Fibroblast of skin of right biceps (primary cell): ENCODE measurements at places on chromosomes 16 and 17.

DNA sequence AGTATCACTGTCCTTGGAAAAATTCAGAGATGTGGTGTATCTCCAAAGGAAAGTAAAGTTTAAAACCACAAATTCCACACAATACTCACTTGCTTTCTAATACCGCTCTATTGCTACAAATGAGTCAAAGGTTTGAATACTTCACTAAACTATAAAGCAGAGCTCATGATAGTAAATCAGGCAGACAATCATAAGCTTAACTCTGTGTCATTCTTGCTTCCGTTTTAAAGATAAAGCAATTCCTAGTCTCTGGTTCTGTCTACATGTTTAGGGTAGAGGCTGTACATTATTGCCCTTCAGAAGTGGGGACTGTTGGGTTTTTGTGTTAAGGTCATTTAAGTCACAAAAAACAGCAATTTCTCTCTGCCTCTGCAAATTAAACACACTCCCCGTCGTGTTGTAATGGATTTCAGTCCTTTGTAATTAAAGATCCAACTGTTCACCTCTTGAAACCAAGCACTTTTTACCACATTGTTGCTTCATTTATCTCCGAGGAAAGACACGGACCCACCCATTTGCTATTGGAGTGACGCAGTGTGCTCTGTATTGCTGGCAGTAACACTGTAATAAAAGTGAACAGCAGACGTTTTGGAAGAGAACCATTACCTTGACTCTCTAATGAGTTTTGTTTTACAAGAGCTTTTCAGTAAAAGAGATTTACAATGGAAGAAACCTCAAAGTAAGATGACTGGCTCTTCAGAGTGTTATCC is 83.1 kb upstream of the CNTNAP4 start:
- DNase-seq, result no peak

- no peak for DNase-seq
These were observed 490.5 kb upstream of the CA10 start for GRCh38 chr17:52648995-52649394.

DNA sequence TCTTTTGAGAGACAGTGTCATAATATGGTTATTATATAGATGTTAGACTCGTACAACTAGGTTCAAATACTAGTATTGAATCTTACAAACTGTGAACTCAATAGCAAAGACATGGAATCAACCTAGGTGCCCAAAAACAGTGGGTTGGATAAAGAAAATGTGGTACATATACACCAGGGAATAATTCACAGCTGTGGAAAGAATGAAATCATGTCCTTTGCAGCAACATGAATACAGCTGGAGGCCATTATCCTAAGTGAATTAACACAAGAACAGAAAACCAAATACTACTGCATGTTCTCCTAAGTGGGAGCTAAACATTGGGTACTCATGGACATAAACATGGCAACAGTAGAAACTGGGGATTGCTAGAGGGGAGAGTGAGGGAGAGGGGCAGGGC is 8.1 kb downstream of the PHKB start:
- no peak for DNase-seq

DNA sequence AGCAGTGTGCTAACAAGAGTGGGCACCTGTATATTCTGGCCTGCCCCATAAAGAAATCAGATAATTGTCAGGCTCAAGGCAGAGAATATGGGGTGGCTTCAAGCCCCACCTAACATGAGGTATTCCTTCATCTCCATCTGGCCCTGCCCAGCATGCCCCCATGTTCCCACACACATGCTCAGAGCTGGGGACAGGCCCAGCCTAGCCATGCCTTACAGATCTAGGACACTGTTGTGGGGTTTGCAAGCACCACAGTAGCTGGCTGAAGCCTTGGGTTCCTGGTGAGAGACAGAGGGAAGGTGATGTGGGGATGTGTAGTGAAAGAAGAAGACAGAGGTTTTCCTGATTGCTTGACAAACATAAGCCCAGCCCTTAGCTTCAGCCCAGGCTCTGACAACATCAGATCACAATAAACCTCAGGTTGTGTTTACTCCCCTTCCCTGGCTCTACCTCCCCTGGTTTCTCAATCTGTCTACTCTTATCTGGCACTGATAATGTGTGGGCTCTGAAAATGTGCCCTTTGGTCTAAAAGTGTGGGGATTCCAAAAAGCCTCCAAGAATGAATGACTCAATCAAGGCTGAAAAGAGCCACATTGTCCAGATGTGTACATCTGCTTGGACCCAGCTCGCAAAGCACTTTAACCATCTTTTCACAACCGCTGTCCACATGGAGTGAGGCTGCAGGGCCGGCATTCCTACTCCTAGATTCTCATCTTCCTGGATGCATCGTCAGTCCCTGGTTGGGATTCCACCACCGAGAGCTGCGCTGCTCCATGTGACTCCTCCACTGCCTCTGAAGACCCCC is 34.4 kb downstream of the CDRT4 start:
- no peak for DNase-seq

GRCh38 chr16:64705443-64705842 is 416.4 kb downstream of the CDH11 start:
- peak; percentile 87 for DNase-seq

DNA sequence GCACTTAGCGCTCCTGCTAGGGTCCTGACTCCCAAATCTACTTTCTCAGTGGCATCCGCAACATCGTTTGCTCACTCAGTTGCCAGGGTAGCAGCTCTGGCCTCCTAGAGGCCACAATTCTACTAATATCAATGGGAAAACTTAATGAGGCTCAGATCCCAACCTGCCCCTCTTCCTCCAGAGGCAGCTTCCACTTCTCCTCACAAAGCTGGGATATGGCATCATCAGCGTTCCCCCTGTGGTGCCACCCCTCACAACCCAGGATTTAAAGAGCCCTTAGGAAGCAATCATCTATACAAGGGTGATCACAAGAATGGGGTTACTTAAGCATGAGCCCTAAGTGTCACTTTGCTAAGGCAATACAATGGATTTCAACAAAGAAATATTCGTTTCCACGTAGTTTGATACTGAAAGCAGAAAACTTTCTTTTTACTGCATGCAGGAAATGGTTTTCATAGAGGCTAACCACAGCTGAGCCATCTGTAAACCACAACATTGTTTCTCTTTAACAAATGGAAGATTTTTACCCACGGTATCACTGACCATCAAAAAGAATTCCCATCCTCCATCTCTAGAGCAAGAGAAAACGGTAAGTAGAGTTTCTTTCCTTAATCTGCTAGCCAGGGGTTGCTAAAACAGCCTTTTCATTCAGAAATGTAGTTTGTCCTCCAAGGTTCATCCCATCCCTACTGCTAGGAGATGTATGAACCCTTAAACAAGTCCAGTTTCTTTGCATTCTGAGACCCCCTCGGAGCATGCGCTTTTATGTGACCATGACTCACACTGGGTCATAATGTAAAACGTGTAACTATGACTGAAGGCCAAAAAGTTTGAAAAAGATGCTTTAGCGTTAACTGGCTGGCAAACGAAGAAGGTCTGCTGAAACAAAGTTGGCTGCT is 68.3 kb upstream of the BCAR1 start:
- peak; percentile 93 for DNase-seq

DNA sequence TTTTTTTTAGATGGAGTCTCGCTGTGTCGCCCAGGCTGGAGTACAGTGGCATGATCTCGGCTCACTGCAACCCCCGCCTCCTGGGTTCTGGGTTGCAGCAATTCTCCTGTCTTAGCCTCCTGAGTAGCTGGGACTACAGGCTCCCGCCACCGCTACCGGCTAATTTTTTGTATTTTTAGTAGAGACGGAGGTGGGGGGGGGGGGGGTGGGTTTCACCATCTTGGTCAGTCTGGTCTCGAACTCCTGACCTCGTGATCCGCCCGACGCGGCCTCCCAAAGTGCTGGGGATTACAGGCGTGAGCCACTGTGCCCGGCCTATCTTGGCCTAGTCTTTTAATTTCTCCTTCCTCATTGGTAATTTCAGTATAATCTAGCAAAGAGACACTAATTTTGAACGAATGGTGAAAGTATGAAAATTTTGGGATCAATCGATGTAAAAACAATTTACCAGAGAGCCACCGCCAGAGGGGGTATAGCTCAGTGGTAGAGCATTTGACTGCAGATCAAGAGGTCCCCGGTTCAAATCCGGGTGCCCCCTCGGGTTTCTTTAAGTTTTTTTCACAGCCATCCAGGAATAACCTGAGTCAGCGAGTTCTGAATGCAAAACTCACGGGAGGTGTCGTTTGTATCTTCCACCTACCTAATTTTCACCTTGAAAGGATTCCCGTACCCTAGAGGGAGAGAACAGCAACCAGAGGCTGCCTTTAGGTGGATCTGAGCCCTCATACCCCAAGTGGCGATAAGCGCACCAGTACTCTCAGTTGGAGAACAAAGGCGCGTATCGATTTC is 2.5 kb upstream of the LASP1 start:
- DNase-seq, result peak; percentile 82

- DNase-seq, result no peak
These were observed 6.1 kb upstream of the KRT14 start for GRCh38 chr17:41592601-41593305.

DNA sequence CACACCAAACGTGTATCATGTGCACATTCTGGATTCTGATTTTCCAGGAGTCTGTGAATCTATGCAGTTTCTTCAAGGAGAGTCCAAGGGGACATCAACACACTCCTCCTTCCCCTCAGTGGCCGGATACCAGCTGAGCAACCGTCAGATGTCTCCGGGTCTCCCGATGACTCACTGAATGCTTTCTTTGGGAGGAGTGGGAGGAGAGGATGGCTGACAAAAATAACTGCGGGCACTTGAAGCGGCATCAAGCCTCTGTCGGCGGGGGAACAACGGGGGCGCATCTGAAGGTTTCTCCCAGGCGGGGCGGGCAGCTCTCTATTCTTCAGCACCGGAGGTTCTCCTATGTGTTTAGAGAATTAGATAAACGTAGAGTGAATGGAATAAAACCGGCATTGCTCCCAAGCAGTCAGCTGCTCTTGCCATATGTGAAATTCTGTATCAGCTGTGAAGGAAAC is 24.6 kb upstream of the LRRC75A start:
- DNase-seq, result peak; percentile 71

GRCh38 chr16:89431158-89431584 is 59.2 kb downstream of the ANKRD11 start:
- DNase-seq, result no peak

DNA sequence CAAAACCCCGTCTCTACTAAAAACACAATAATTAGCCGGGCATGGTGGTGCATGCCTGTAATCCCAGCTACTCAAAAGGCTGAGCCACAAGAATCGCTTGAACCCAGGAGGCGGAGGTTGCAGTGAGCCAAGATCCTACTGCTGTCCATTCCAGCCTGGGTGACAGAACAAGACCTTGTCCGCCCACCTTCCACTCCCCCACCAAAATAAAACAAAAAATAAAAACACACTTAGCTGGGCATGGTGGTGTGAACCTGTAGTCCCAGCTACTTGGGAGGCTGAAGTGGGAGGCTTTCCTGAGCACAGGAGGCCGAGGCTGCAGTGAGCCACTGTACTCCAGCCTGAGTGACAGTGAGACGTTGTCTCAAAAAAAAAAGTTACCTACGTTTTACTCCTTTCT is 3.2 kb downstream of the PPM1E start:
- no peak for DNase-seq

DNA sequence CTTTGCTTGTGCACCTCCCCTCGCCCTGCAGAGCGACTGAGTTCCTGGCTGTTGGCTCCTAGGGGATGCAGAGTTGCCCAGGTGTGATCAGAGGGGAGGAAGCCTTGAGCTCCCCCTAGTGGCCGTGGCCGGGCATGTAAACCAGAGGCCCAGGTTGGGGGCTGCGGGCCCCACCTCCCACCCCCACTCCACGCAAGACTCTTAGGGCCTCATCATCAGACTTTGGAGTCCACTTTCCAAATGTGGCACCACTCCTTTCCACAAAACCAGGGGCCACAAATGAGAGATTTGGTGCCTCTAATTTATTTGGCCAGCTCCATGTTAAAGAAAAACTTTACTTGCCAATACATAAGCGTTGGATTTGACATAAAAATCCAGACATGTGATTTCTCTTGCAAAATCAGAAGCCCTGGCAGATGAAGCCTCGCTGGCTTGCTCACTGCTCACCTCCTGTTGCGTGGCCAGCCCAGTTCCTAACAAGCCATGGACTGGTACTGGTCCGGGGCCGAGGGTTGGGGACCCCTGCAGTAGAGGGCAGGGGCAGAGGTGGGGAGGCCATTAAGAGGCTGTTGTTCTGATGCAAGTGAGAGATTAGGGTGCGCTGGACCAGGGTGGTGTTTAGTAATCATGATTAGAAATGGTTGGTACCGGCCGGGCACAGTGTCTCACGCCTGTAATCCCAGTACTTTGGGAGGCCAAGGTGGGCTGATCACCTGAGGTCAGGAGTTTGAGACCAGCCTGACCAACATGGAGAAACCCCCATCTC is 28.7 kb upstream of the GAS7 start:
- peak; percentile 47 for DNase-seq

- no peak for DNase-seq
These were observed 33.3 kb downstream of the TRIM25 start for GRCh38 chr17:56880571-56880970.

DNA sequence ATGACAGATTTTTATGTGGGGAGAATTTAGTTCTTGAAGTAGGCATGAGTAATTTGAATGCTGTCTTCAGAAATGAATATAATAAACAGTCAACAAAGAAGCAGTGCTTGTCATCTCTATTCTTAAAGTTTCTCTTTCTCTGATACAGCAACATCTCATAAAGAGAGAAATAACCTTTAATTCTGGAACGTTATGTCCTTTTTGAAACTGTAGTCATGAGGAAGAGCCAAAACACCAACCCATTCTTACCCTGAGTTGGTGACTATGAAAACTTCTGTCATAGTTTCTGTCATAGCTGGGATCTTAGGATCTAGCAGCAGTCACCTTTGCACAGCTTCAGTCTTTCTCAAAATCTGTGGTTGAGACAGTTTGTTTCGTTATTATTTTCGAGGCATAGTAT is 15.3 kb upstream of the RASL10B start:
- no peak for DNase-seq
